ENCODE measurements at places on chromosomes 13 and 19.

- peak; percentile 85 for DNase-seq
Measured at GRCh38 chr13:110546926-110547325, 14.6 kb downstream of the RAB20 start.

DNA sequence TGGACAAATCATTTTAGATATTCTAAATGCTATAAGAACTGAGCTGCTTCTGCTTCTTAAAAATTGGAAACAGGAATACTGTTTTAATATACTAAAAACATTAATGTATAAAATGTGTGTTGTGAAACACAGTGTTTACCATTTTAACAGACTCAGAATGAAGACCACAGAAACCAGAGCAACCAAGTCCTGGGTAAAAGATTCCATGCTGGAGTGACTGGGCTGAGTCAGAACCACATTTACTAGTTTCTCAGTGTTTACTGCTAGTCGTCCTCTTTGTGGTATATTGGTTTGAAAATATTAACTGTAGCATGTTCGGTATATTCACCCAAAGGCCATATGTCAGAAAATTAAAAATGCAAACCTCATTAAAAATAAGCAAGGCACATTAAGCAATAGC lies 31.9 kb downstream of the ANKRD10 start:
- DNase-seq, result no peak

- no peak for DNase-seq
Measured at GRCh38 chr13:40911341-40911740, 107.8 kb downstream of the ELF1 start.

GRCh38 chr13:87671753-87672605 lies 808 bp downstream of the SLITRK5 start:
- DNase-seq, result no peak

GRCh38 chr19:48094129-48094854 lies 16.3 kb downstream of the PLA2G4C start:
- no peak for DNase-seq

- DNase-seq, result no peak
Measured at GRCh38 chr13:51924756-51925544, 63.2 kb downstream of the CCDC70 start.

DNA sequence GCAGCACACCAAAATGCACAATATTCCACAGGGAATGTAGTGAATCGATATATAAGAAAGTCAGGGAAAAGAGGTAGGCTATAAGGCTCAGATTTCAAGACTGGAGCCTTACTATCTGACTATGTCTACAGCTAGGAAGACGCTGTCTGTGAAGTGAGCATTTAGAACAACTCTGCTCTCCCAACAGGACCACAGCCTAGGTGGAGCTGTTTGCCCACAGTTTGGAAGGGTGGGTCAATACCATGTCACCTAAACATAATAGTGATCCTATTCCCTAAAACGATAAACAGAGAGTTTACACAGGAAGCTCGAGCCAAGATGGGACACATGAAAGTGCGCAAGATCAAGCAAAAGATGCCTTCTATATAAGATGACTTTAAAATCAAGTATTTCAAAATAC lies 2486.0 kb upstream of the PCDH20 start:
- no peak for DNase-seq

GRCh38 chr19:11191934-11192333 lies 5.4 kb downstream of the KANK2 start:
- no peak for DNase-seq

- DNase-seq, result no peak
Measured at GRCh38 chr19:18735752-18736151, 52.3 kb downstream of the CRTC1 start.

GRCh38 chr13:110676595-110677587 lies 29.0 kb downstream of the CARS2 start:
- DNase-seq, result no peak

DNA sequence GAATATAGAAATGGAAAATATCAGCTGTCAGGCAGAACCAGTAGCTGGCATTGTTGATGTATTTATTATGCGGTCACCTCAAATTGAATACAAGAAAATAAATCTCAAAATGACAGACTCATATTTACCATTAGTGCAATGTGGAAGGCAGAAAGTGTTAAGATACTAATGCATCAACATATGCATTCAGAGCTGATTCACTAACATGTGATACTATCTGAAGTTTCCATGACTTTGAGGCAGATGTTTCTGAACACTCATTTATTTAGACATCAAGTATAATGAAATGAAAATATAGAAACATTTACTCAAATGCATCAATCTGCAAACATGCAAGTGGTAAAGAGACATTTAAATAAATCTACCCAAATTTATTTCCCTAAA lies 474.2 kb upstream of the SLC10A2 start:
- DNase-seq, result no peak

DNA sequence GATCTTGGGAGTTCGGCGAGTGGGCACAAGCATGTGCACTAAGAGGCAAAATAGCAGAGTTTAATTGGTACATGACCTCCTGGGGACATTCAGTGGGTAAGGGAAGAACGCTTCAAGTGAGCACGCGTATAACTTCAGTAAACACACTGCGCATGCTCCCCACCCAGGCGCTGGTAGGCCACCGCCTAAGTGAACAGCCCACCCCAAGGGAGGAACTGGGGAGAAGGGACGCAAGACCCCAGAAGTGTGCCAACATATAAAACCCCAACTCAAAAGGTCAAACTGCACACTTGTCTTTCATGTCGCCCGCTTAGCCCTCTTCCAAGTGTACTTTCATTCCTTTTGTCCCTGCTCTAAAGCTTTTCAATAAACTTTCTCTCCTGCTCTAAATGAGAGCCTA lies 10.5 kb upstream of the NTN5 start:
- no peak for DNase-seq

GRCh38 chr13:84279166-84279565 lies 396.9 kb upstream of the SLITRK1 start:
- no peak for DNase-seq

DNA sequence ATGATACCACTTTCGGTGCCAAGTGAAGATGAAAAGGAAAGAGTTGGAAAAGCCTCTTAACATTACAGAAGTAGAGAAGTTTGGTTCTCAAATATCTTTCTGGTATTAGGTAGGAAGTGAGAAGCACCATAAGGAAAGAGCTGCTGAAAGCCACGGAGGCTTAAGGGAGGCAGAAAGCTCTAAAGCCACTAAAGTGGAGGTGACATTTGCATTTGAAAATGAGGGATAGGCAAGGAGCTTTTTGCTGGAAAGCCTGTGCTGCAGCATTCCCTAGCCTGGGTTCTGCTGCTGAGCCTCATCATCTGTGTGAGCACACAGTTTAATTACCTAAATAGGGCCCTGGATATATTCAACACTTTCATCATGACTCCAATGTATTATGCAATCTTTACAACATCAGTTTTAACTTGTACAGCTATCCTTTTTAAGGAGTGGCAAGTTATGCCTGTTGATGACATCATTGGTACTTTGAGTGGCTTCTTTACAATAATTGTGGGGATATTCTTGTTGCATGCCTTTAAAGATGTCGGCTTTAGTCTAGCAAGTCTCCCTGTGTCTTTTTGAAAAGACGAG lies 315.4 kb downstream of the RBM26 start:
- DNase-seq, result no peak

DNA sequence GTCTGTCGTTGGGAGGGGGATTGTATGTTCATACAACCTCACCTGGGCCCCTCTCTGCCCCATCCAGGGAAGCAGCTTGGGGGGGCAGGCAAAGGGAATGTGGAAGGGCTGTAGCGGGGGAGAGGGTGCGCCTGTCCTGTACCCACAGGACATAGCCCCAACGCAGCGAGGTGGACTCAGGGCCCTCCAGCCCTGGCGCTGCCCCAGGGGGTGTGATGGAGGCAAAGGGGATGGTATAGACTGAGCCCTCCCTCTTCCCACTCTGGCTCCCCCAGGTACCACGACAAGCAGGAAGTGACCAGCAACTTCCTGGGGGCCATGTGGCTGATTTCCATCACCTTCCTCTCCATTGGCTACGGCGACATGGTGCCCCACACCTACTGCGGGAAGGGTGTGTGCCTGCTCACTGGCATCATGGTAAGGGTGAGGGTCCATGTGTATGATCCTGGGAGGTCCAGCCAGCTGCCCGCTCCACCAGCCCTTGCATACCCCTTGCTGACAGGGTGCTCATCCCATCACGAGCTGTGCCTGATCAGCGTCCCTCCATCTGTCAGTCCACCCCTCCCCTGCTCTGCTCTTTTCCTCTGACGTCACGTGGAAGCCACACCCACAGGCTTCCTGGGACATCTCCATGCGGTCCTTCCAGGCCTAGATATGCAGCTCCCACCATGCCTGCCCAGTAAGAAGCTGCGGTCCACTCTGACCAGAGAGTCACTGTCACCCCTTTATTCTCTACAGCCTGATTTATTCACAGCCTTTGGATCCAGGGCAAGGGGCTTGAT lies 18.3 kb downstream of the KCNN1 start:
- DNase-seq, result no peak

All from amniotic stem cell (primary cell).